Uterus (tissue), 4 donors: ENCODE measurements at places on chromosomes 7 and 10. TPM values are rescaled to one million over a fixed set of nuclear protein-coding genes. Genes with fewer than 3 reads are reported as not detected.

DNA sequence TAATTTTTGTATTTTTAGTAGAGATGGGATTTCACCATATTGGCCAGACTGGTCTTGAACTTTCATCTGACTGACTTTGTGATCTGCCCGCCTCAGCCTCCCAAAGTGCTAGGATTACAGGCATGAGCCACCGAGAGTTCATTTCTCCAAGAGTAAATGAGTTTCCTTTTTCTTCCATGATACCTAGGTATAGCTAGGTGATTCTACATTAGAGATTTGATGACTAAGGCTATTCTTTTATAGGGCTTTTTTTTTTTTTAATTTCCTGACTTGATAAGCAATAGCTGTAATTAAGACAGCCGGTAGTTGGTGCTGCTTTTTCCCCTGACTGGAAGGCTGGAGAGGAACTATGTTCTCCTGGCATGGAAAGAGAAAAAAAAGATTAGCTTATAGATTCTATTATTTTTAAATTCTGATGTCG lies 3.3 kb downstream of the PTPN12 start:
- H3K4me1 ChIP-seq = no peaks in the 10 kb centered on the region
- no peak overlapping the region for H3K4me3 ChIP-seq
- H3K27ac ChIP-seq = no peak overlapping the region
- no peak for DNase-seq
- H3K27me3 ChIP-seq = no peaks in the 10 kb centered on the region

The CCL24 gene
- not detected for total RNA-seq

GRCh38 chr10:112605063-112605462 lies 158.0 kb downstream of the VTI1A start:
- DNase-seq = no peak
- no peak overlapping the region for H3K27ac ChIP-seq
- no peaks in the 10 kb centered on the region for H3K36me3 ChIP-seq
- H3K4me1 ChIP-seq = no peaks in the 10 kb centered on the region
- H3K27me3 ChIP-seq = no peaks in the 10 kb centered on the region

DNA sequence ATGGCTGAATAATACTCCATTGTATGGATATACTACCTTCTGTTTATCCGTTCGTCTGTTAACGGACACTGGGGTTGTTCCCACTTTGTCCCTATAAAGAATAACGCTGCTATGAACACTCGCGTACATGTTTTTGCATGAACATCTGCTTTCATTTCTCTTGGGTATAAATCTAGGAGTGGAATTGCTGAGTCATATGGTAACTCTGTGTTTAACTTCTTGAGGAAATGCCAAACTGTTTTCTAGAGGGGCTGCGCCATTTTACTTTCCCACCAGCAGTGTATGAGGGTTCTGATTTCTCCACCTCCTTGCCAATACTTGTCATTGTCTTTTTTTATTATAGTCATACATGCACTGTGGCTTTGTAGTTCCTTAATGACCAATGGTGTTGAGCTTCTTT lies 20.6 kb upstream of the RASSF4 start:
- no peak overlapping the region for H3K27ac ChIP-seq
- DNase-seq = no peak
- H3K4me3 ChIP-seq = no peak overlapping the region

DNA sequence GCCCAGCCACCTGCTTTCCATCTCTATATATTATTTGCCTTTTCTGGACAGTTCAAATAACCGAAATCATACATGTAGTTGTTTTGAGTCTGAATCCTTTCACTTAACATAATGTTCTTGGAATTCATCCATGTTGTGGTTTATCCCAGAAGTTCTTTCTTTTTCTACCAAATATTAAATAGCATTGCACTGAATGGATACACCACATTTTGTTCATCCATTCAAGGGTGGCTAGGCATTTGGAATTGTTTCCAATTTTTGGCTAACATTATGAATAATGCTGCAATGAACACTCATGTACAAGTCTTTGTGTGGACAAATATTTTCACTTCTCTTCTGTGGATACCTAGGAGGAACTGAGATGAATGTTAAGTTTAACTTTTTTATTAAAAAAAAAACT lies 18.0 kb downstream of the DNAJC1 start:
- DNase-seq = no peak
- H3K4me3 ChIP-seq = no peak overlapping the region
- H3K4me1 ChIP-seq = no peaks in the 10 kb centered on the region
- H3K36me3 ChIP-seq = no peaks in the 10 kb centered on the region
- no peaks in the 10 kb centered on the region for H3K27me3 ChIP-seq

The CDHR1 gene
- under 0.01 TPM for total RNA-seq

DNA sequence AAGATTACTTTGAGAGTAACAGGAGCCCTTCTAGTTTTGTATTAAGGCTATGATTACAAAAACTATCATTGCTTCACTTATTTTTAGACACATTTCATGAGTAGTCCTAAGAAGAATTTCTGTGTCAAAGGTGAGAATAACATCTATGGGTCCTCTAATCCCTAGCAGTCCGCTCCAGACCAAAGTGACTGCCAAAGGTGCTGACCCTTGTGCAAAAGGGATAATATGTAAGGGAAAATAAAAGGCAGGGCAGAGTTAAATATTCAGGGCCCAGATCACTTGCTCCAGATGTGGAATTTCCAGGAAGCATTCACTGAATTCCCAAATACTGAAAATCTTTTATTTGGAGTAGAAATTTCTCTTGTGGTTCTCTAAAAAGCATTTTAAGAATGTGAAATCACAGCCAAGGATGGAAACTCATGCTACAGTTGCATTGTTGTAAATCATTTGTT lies 29.3 kb downstream of the RHOBTB1 start:
- DNase-seq = peak; percentile 76
- no peaks in the 10 kb centered on the region for H3K36me3 ChIP-seq
- no peaks in the 10 kb centered on the region for H3K27me3 ChIP-seq
- no peak overlapping the region for H3K4me3 ChIP-seq
- H3K4me1 ChIP-seq = peaks cover 7% of the 10 kb centered on the region

The PPP1R3A gene
- not detected for total RNA-seq

GRCh38 chr7:99095698-99096097 lies 48.2 kb downstream of the SMURF1 start:
- H3K4me3 ChIP-seq = no peak overlapping the region
- no peak for DNase-seq
- no peaks in the 10 kb centered on the region for H3K36me3 ChIP-seq

GRCh38 chr7:124813994-124814798 lies 48.6 kb upstream of the GPR37 start:
- no peaks in the 10 kb centered on the region for H3K4me1 ChIP-seq
- H3K27me3 ChIP-seq = no peaks in the 10 kb centered on the region
- no peaks in the 10 kb centered on the region for H3K36me3 ChIP-seq
- DNase-seq = no peak
- H3K27ac ChIP-seq = no peak overlapping the region

DNA sequence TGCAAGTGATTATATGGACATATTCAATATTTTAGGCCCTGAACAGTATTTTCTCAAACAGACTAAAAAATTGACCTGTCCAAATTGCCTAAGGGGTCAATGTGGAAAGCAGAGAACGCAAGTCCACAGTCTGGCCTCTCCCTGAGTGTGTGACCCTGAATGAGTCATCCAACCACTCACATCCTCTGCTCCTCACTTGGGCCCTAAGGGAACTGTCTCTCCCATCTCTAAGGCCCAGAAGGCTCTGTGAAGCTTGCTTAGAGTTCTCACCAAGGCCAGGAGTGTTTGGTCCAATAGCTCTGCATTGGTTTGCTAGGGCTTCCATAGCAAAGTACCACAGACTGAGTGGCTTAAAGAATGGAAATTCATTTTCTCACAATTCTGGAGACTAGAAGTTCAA lies 155.1 kb downstream of the LSM5 start:
- no peaks in the 10 kb centered on the region for H3K27me3 ChIP-seq
- no peaks in the 10 kb centered on the region for H3K4me1 ChIP-seq
- no peak overlapping the region for H3K27ac ChIP-seq

DNA sequence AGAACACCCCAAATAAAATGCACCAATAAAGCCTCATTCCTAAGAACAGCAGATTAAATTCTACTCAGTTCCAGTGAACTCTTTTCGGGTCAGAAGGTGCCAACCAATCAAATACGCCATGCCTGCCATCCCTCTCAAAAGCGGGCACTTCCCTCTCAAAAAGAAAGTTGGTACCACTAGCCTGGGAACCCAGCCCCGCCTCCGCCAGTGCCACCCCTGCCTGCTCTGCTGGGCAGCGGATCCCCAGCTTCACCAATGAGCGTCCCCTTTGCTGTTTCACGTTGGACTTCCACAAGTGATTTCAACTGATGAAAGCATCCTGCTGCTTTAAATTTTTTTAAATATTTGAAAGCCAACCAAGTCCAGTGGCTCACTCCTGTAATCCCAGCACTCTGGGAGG lies 33.2 kb upstream of the PROSER2 start:
- no peak overlapping the region for H3K4me3 ChIP-seq
- no peaks in the 10 kb centered on the region for H3K27me3 ChIP-seq
- no peaks in the 10 kb centered on the region for H3K36me3 ChIP-seq
- no peaks in the 10 kb centered on the region for H3K4me1 ChIP-seq
- H3K27ac ChIP-seq = no peak overlapping the region

The MUC3A gene
- not detected for total RNA-seq

The PON3 gene
- 10.1 TPM for total RNA-seq

- no peaks in the 10 kb centered on the region for H3K4me1 ChIP-seq
- no peak overlapping the region for H3K4me3 ChIP-seq
- H3K36me3 ChIP-seq = no peaks in the 10 kb centered on the region
- H3K27ac ChIP-seq = no peak overlapping the region
These were observed 64.4 kb upstream of the RSBN1L start for GRCh38 chr7:77631820-77632219.

The FKBP6 gene
- total RNA-seq = not detected

GRCh38 chr7:1910827-1911226 lies 240.8 kb downstream of the ELFN1 start:
- no peaks in the 10 kb centered on the region for H3K36me3 ChIP-seq
- no peaks in the 10 kb centered on the region for H3K27me3 ChIP-seq
- no peak overlapping the region for H3K4me3 ChIP-seq
- H3K27ac ChIP-seq = no peak overlapping the region
- H3K4me1 ChIP-seq = no peaks in the 10 kb centered on the region

DNA sequence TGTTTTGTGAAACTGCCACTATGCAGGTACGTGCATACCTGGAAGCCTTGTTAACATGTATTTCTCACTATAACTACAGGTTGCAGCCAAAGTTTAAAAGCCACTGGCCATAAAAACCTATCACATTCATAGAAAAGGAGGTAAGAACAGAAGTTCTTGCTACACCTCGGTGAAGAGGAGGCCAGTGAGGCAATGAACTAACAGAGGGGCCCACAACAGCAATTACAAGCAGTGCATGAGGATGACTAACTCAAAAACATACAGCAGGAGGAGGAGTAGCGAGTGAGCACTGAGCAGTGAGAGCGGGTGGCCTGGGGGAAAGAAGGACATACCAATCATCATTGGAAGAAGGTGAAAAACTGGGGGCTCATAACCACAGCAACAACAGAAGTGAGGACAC lies 51.6 kb downstream of the NUDCD3 start:
- no peaks in the 10 kb centered on the region for H3K27me3 ChIP-seq
- H3K4me1 ChIP-seq = no peaks in the 10 kb centered on the region
- H3K36me3 ChIP-seq = no peaks in the 10 kb centered on the region
- H3K4me3 ChIP-seq = no peak overlapping the region

GRCh38 chr7:1914743-1915142 lies 244.7 kb downstream of the ELFN1 start:
- H3K4me3 ChIP-seq = no peak overlapping the region
- no peak for DNase-seq
- no peak overlapping the region for H3K27ac ChIP-seq
- peaks cover 8% of the 10 kb centered on the region for H3K4me1 ChIP-seq

GRCh38 chr10:110175406-110175805 lies 32.0 kb upstream of the MXI1 start:
- H3K4me3 ChIP-seq = no peak overlapping the region
- H3K27ac ChIP-seq = no peak overlapping the region
- H3K27me3 ChIP-seq = no peaks in the 10 kb centered on the region
- DNase-seq = no peak

The RET gene
- 1.8 TPM for total RNA-seq

GRCh38 chr10:22002591-22003176 lies 846 bp downstream of the DNAJC1 start:
- H3K4me3 ChIP-seq = peak overlapping the region; percentile 60
- no peaks in the 10 kb centered on the region for H3K36me3 ChIP-seq
- H3K4me1 ChIP-seq = no peaks in the 10 kb centered on the region
- DNase-seq = no peak
- H3K27me3 ChIP-seq = no peaks in the 10 kb centered on the region

GRCh38 chr10:73772281-73773151 lies 9.3 kb upstream of the CHCHD1 start:
- H3K27ac ChIP-seq = peak overlapping the region; percentile 96
- no peaks in the 10 kb centered on the region for H3K27me3 ChIP-seq
- no peaks in the 10 kb centered on the region for H3K36me3 ChIP-seq
- peak overlapping the region; percentile 70 for H3K4me3 ChIP-seq
